ENCODE measurements at places on chromosomes 3 and 15.

- no peak for DNase-seq
These were observed 94.4 kb downstream of the SLCO3A1 start for GRCh38 chr15:91947683-91948608.

DNA sequence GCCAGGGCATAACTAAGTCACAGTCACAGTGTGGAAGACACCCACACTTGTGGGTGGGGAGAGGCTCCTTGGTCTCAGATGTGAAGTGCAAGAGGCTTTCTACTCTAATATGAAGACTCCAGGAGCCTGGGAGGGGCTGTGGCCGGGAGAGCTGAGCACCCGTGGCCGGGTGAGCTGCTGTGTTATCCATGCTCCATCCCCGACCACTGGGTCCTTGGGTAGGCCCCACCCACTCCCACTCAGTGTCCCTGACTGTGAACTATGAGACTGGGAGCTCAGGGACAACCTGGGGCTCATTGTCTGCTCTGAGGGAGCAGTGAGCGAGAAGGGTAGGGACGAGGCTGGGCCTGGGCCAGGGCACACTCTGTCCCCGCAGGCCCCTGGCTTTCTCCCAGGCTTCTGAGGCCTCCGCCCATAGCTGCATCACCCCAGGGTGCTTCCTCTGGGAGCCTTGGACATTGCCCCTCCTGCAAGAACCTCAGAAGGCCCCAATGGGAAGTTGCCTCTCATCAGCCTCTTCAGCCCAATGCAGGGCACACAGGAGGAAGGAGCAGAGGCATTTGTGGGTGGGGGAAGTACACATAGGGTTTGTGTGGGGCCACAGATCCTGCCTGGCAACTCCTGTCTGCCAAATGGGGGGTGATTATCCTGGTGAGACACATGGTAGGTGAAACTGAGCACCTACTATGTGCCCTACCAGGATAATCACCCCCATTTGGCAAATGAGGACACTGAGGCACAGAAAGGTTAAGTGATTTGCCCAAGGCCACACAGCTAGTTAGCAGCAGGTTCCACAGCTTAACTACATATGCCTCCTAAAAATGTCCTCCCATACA is 2.4 kb downstream of the ANPEP start:
- no peak for DNase-seq

- no peak for DNase-seq
These were observed 2.1 kb downstream of the MCTP2 start for GRCh38 chr15:94233441-94233840.

DNA sequence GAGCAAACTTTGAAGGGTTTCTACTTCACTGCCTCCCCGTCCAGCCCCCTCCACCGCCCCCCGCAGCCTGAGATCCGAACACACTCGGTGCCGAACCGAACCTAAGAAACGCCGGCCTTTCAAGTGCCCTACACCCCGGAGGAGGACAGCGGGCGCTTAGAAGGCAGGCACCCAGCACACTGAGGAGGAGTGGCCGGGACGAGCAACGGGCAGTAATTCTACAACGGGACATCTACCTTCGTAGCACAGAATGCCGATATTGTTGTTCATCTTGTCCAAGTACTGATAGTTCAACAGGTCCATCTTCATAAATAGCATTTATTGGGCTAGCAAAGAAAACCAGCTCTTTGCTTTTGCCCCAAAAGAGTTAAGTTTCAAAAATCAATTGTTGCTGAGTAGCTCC is 513 bp downstream of the VGLL4 start:
- peak; percentile 12 for DNase-seq

- DNase-seq, result no peak
These were observed 294.4 kb upstream of the SLCO3A1 start for GRCh38 chr15:91559066-91559465.

DNA sequence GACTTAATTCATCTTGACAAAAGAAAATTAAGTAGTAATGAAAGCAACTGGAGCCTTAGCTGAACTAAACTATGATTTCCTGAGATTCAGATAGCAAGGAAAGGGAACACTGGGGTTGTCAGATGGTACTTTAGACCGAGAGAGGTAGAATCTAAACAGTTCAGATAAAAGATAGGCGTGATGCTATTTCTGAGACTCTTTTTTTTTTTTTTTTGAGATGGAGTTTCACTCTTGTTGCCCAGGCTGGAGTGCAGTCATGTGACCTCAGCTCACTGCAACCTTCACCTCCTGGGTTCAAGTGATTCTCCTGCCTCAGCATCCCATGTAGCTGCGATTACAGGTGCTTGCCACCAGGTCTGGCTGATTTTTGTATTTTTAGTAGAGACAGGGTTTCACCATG is 279.9 kb upstream of the UMPS start:
- no peak for DNase-seq

DNA sequence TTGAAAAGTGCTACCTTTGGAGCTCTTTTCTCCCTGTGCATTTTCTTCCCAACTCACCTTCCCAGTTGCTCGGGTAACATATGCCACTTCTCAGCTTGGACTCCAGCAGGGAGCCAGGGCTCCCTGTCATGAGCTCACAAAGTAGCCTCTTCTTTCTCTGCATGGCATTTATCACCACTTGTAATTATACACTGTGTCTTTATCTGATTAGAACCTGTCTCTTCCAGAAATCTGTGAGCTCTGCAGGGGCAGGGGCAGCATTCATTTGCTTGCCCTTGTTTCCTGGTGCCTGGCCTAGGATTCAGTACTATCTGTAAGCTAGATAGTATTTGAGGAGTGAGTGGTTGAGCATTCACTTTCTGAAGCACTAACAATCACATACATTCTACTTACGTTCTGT is 100.9 kb downstream of the CLSTN2 start:
- DNase-seq, result no peak

GRCh38 chr3:98445949-98446406 is 17.0 kb upstream of the OR5K1 start:
- no peak for DNase-seq

GRCh38 chr15:66269326-66270090 is 16.0 kb upstream of the MEGF11 start:
- DNase-seq, result no peak

- DNase-seq, result no peak
These were observed 129.9 kb upstream of the TSC22D2 start for GRCh38 chr3:150278195-150278594.

GRCh38 chr15:85393210-85393609 is 12.8 kb downstream of the AKAP13 start:
- DNase-seq, result no peak

GRCh38 chr3:152197937-152198336 is 70.8 kb upstream of the MBNL1 start:
- DNase-seq, result no peak

- no peak for DNase-seq
These were observed 39.2 kb upstream of the GOLIM4 start for GRCh38 chr3:168134931-168135330.

GRCh38 chr15:58314593-58315216 is 117.1 kb upstream of the LIPC start:
- no peak for DNase-seq

GRCh38 chr15:25207369-25207768 is 231.5 kb downstream of the UBE3A start:
- no peak for DNase-seq

GRCh38 chr3:43180027-43180426 is 74.1 kb upstream of the POMGNT2 start:
- DNase-seq, result no peak

- DNase-seq, result no peak
These were observed 223.6 kb downstream of the CGGBP1 start for GRCh38 chr3:87835236-87835635.

DNA sequence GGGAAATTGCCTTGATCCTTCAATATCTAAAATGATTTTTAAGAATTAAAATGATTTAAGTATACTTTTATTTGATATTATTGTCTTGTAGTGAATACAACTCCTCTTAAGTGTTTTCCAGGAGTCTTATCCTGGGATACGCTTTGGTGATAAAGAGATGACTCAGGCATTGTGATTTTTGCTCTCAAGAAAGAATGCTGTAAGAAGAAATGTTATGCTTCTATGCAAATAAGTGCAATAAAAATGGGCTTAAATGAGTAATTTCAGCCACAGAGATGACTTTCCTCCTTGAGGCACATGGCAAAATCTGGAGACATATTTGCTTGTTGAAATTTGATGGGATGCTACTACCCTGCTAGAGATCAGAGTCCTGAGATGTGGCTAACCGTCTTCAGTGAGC is 358.6 kb upstream of the BCHE start:
- no peak for DNase-seq

GRCh38 chr15:23595368-23595767 is 29.9 kb downstream of the MKRN3 start:
- DNase-seq, result no peak

DNA sequence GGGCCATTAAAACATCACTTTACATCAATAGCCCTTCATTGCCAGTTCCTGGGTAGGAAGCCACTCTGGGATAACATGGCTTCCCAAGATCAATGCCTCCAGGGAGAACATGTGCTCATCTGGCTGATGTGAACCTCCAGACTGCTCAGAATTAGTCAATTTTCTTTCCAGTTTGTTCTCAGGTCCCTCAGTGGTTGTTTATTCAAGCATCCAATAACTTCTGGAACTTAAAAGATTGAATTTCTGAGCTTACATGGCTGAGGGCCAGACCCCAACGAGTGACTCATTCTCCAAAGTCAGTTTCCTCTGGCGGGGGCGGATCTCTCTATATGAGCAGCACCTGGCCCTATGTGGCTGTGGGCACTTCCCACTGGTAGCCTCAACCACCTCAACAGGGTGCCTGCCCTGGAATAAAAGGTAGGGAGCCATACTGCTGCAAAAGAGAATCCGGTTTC is 34.0 kb downstream of the LYZL4 start:
- no peak for DNase-seq

- DNase-seq, result no peak
These were observed 290.6 kb downstream of the ADAMTS17 start for GRCh38 chr15:100050877-100051786.

GRCh38 chr3:124078953-124079911 is 87.3 kb upstream of the ROPN1 start:
- DNase-seq, result no peak

DNA sequence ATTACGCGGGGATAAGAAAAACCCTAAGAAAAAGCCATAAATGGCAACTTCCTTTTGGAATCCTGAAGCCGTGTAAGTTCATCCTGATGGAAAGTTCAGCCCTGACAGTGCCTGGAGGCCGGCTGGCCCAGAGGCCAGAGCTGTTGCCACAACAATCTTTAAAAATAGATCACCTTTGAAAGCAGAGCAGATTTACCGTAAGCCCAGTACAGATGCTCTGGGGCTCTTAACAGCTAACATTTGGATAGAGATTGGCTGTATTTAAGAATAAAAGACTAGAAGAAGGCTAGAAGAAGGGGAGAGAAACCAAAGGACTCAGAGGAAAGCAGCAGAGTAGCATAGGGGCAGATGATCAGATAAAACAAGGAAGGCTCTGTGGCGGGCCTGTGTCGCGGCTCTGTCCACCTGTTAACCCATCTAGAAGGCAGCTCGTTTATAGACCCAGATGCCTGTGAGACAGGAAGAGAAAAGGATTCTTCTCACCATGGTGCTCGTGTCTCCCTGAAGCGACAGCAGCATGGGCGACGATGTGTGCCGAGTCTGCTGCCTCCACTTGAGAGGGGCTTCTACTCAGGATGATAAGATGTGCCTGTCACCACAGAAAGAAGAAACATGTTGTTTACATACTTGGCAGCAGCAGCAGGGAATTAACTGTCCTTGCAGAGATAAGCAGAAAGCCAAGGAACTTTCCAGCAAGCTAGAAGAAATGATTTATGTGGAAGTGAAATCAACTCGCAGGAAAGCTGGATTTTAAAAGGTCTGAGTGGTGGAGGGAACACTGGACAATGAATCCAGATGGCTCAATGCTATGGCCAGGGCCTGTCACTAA is 69.9 kb downstream of the SYNM start:
- no peak for DNase-seq

- DNase-seq, result no peak
These were observed 12.3 kb upstream of the STAC start for GRCh38 chr3:36367912-36368573.

DNA sequence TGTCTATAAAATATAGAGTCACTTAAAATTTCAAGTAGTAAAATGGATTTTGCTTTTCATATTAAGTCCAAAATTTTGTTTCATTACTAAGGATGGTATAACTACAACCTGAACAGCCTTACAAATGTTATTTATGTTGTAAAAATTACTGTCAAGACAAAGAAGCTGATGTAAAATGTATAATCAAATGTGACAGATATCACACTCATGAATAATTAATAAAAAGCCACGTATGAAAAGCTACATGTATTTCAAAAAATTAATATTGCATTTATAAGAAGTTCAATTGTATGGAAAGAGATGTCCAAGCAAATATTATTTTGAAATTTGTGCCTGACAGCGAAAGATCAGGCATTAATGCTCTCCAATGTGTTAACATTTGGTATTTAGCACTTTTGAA is 48.9 kb downstream of the KBTBD8 start:
- no peak for DNase-seq

DNA sequence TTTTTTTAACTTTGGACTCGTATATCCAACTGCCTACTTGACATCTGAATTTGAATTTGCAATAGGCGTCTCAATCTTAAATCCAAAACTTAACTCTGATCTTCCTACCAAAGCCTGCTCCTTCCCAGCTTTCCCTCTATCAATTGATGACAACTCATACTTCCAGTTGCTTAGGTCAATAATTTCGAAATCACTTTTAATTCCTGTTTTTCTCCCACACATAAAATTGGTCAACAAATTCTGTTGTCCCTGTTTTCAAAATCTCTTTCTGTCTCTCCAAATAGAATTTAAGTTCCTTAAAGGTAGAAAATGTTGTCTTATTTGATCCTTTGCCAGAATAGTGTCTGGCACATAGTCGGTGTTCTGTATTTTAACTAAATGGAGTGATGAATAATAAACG is 332.4 kb downstream of the SATB1 start:
- DNase-seq, result no peak

DNA sequence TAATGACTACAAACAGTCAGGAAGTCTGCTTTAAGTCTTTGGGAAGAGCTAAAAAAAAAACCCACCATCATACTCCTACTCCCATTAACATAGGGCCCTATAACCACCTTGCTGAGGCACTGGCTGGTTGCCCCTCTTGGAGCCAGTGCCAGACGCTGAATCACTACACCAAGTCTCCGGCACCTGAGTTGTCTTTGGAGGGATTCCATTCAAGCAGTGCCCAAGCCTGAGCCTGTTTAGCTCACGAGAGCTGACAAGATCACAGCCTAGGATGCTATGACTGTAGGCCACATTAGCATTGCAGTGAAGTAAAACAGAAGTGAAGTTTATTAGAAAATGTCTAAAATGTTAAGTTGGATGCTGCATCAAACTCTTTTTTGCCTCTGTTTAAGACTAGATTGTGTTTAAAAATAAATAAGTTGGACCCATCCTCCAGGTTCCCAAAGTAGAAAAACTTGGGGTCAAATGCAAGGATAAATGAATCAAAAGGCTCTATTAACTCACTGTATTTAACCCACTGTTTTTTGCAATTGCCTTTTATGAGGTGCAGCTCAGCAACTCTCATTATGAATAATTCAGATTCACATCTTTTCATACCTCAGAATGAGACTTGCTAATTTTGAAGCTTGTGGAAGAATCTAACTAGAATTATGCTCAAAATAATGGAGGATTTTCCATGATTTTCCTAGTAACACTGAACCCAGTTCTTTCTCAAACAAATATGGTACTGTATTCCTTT is 461.9 kb downstream of the FOXP1 start:
- no peak for DNase-seq

Measured in activated effector memory CD4-positive, alpha-beta T cell treated with Interleukin-2 at 50 U/mL for 16 hours (primary cell).